ENCODE measurements at places on chromosomes 6 and 20.

- peak; percentile 33 for DNase-seq
Observed at GRCh38 chr20:41617059-41617901, 897 bp downstream of the CHD6 start.

DNA sequence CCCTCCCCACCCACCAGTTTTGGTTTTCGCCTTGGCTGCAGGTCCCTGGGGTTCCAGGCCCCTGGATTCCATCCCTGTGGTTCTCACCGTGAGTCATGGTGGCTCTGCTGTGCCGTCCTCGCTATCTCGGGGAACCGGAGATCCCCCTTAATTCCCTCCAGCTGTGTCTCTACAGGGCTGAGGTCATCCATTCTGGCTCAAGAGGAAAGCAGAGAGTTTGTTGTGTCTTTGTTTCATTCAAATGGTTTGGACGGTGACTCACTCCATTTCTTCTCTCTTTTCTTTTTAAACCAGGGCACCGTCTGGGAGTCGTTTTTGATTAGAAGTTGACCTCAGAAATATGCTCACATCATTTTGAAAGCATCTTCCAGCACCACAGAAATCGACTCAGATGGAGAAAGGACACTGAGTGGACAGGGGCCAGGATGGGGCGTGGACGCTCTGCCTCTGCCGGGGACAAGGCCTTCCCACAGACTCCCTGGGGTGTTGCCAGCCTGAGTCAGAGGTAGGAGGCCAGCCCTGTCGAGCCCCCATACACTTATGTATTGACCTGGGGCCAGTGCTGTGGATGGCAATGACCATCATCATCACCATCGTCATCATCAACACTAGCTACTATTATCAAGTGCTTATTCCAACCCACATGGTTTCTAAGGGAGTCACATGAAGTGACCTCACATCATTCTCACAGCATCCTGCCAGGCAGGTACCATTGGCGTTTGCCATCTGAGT, 176.2 kb downstream of the NFATC2 start:
- DNase-seq, result peak; percentile 99

DNA sequence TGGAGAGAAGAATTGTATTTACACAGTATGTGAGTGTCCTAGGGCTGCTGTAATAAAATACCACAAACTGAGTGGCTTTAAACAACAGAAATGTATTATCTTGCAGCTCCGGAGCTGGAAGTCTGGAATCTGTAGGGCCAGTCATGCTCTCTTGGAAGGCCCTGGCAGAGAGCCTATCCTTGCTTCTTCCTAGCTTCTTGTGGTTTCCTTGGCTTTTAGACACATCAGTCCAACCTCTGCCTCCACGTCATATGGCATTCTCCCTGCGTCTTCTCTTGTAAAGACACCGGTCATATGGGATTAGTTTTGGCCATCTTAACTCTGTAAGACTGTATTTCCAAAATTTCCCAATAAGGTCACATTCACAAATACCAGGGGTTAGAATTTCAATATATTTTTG, 10.8 kb downstream of the FNDC1 start:
- DNase-seq, result no peak

- no peak for DNase-seq
Observed at GRCh38 chr20:44415833-44416715, 59.6 kb upstream of the TTPAL start.

DNA sequence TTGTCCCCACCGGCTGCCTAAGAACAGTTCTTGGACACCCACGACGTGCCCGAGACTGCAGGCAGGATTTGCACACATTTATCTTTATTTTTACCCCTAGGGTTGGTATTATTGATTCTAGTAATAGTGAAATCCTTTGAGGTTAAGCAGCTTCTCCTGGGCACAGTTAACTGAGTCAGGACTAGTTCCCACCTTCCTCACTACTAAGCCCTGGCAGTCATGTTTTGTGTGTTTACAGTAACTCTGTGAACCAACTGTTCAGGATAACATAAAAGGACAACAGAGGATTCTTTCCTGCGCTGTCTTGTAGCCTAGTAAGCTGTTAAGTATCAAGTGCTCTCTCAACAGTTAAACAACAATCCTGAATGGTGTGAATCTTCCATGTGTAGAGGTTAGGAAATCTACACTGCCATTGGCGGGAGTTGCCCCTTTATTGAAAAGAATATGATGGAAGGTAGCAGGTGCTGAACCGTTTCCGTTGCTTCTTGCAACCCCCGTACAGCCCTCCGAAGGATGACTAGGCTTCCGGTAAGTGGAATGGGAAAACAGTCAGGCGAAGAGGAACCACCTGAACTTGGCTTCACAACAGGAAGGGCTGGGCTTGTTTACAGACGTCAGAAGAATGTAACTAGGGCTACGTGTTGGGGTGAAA, 979 bp upstream of the SOD2 start:
- DNase-seq, result peak; percentile 58

GRCh38 chr6:116286773-116287358, 7.1 kb upstream of the TSPYL1 start:
- no peak for DNase-seq

GRCh38 chr6:121516331-121516730, 80.9 kb downstream of the GJA1 start:
- DNase-seq, result peak; percentile 72

- no peak for DNase-seq
Observed at GRCh38 chr20:10513931-10514575, 78.9 kb downstream of the SLX4IP start.

DNA sequence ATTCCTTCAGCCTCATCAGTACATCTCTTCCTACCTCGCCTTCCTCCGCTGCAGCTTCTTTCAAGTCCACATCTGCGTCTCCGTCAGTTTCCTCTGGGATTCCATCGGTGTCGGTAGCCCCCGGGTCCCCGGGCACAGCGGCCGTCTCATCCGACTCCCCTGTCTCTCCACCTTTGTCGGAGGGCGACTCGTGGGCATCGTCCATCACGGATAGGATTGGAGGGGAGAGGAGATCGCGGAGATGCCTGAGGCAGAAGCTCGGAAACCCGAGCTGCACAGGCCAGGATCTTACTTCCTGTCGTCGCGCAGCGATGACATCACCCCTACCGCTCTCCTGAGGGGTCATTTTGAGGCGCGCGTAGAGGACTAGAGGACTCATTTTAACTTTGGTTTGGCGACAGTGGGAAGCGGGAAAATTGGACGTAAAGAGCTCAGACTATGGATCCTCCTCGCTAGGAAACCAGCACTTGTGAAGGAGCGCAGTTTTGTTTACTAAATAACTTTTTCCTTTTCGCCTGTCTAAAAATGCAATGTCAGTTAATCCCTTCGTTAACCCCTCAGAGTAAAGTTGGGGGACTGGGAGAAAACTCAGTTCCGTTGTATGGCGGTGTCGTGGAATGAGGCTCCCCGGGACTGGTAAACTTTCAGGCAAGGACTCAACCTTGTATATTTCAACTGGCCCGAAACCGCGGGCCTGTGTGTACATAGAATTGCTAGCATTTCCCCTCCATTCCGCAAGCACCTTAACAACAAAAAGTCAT, at the start of gene TAF11:
TAF11 (minus strand) TSS at position 290 of the 761 bp plus-strand sequence; CDS start at position 205, 85 bp downstream.
- peak; percentile 97 for DNase-seq

DNA sequence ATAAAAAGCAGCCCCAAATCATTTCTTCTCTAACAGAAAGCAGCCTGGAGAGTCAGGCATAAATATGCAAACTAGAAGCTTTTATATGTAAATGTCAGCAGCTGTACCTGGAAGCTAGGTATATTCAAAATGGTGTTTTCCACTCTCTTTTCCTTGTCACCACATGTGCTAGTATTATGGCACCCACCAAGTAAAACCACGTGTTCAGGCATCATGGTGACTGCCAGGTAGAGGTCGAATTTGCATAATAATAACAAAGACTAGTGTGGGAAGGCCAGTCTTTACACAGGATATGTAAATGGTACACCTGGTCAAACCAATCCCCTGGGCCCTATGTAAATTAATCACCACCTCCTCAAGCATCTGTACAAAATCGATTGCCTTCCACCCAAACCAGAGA, 124.0 kb downstream of the MMUT start:
- no peak for DNase-seq

GRCh38 chr20:49808753-49809152, 3.9 kb upstream of the SLC9A8 start:
- no peak for DNase-seq

GRCh38 chr20:37285664-37286374, 3.6 kb upstream of the MANBAL start:
- no peak for DNase-seq

DNA sequence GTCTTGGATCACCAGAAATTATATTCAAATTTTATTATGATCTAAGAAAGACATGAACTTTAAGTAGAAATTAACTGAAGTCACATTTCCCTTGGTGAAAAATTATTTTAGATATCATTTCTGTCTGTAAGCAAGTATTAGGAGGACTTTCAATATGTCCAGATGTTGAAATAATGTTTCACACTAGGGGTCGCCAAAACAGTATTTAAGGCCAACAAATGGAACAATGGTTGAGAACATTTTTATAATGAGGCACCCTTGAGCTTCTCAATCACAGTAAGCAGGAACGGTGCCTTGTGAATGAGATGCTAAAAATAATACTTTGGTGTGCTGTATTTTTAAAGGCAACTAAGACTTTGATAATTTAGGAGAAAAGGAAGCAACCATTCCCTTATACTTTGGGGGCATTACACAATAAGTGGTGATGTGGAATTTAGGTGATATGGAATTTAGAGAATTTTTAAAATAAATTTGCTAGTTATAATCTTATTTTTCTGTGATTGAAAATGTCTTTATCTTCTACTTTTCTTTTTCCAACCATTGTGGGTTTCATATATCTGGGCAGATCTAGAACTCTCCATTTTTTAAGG, 9.6 kb upstream of the SF3B5 start:
- DNase-seq, result peak; percentile 66

DNA sequence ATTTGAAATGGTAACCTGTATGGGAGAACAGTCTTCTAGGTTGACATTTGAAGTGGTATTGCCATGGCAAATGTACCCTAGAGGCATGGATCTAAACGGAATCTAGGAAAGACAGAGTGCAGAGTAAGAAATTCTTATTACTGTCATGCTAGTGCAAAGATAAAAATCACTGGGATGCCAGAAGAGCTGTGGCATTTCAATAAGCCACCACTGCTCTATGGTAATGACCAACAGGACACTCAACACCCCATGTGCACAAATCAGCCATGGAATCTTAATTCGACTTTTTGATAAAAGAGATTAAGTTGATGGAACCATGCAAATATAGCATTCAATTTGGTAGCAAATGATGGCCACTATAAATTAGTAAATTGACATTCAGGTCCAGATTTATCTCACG, 74.1 kb downstream of the ID4 start:
- DNase-seq, result no peak

GRCh38 chr6:158669145-158670035, 19.5 kb downstream of the SYTL3 start:
- no peak for DNase-seq

GRCh38 chr6:53287336-53288225, 61.2 kb downstream of the ELOVL5 start:
- no peak for DNase-seq

DNA sequence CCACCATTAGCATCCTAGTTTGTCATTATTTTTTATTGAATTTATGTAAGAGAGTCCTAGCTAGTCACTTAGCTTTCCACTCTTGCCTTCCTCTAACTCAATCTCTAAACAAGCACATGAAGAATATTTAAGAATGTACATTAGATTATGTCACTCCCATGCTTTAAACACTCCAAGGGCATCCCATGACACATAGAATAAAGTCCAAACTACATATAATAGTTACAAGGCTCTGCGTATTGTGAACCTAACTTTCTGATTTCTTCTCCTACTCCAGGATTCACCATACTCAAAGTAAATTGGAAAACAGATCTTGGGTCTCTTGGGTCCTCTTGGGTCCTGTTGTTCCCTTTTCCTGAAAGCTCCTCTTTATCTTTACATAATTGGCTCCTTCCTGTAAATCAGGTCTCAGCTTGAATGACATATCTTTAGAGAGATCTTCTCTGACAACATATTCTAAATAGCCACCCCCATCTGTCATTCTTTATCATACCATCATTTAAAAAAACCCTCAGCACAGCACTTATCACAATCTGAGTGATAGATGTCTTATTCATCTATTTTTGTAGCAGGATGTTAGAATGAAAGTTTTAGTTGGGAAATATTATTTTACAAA, 1042.4 kb upstream of the FLRT3 start:
- no peak for DNase-seq
